ENCODE measurements at places on chromosomes 4 and X.

DNA sequence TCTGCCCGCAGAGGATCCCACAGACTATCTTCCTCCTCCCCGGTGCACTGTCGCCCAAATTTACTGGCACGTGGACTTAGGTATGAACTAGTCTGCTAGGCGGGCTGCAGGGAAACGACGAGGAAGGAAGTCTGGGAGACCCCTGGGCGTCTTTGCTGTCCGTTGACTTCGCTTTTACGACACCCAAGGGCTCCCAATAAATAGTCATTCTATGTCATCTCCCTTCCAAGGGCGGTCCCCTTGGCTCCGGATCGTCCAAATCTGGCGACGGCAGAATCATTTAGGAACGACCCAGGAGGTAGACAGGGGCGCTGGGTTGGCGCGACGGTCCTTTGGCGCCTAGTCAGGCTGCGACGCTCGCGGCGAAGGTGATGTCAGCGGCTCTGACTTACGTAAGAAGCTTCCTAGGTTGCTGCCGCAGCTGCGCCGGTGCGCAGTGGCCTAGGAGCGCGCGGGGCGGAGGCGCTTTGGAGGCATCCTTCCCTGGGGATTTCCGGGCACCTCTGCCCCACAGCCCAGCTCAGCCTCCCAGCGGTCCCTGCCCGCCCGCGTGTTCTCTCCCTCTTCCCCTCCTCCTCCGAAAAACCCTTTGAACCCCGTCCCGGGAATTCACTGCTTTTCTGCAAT, 2.2 kb downstream of the NHS start:
- peak; percentile 47 for DNase-seq

DNA sequence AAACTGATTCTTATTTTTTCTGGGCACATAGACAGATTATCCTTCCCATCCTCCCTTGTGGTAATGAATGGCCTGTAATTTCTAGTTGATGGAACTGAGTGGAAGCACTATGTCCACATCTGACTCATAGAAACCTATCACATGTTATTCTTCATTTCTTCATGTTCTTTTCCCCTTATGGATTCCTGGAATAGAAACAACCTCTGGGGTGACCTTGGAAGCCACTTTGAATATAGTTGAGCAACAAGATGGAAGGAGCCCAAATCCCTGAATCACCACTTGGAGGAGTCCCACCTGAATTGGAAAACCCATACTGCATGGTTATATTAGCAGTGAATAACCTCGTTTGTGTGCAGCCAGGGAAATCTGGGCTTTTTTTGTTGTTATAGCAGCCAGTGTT, 137.8 kb downstream of the MID1IP1 start:
- peak; percentile 20 for DNase-seq

GRCh38 chrX:48960291-48960690, 2.9 kb upstream of the OTUD5 start:
- no peak for DNase-seq

DNA sequence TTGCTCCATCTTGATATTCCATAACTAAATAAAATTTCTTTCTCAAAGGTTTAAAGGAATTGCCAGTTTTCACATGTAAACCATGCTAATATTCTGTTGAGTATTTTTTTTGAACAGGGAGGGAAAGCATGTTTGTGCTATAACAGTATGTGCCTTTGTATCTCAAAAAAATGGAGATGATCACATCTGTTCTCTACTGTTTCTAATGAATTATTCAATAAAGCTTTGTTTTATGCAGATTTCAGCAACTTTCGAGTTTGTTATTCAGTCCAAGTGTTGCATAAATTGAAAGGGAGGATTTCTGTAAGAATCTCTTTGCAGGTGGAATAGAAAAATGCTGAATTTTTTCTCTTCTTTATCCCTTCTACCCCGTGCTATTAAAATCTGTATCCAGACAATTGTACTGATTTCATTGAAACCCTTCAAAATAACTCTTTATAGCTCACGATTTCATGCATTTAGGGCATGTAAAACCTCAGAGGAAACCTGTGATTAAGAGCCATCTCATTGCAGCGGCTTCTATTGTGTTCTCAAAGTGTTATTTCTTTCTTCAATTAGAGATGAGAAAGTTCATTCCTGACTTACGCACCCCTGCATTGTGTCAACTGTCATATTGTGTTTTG, 42.1 kb downstream of the NEIL3 start:
- DNase-seq = no peak

DNA sequence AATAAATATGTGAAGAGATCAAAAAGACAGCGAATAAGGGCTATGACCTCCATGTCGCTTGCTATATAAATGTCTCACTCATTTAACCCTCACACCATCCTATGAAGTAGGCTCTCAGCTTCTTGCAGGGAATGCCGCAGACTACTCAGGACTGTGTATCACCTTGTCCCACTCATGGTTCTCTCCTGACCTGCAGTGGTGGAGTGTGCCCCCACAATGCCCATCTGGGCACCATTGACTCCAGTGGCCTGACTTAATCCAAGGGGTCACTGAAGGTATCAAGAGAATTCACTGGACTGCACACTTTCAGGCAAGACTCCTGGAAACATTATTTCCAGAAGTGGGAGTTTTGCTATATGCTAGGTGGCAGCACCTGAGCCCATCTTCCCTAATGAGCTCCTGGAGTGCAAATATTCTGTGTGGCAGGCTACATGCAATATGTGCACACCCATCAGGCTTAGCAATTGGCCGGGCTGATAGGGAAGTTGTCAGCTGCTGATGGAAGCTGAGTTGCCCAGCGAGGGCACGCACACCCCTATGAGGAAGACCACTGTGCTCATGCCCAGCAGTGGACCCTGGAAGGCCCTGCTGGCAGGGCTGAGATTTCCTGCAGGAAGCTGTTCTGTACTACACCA, 8.2 kb upstream of the EFNB1 start:
- no peak for DNase-seq

GRCh38 chr4:19164334-19164733, 1087.4 kb upstream of the SLIT2 start:
- DNase-seq = no peak

DNA sequence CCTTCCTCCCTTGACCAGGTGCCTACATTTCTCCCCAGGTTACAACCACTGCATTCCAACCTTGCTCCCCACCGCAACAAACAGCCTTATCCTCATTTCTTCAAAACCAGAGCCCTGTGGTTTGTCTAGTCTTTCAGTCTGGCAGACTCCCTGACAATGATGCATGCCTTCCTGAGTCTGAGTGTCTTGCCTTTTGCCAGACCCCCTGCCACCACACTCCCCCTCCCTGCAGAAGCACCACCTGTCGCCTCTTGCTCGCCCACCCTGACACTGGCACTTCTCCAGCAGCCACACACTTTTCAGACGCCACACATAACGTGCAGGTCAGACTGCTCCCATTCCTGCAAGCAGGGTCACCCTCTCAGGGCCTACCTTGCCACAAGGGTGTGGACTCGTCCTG, 349.2 kb upstream of the NOCT start:
- no peak for DNase-seq

GRCh38 chrX:538311-538710, 92.3 kb upstream of the SHOX start:
- DNase-seq = no peak

DNA sequence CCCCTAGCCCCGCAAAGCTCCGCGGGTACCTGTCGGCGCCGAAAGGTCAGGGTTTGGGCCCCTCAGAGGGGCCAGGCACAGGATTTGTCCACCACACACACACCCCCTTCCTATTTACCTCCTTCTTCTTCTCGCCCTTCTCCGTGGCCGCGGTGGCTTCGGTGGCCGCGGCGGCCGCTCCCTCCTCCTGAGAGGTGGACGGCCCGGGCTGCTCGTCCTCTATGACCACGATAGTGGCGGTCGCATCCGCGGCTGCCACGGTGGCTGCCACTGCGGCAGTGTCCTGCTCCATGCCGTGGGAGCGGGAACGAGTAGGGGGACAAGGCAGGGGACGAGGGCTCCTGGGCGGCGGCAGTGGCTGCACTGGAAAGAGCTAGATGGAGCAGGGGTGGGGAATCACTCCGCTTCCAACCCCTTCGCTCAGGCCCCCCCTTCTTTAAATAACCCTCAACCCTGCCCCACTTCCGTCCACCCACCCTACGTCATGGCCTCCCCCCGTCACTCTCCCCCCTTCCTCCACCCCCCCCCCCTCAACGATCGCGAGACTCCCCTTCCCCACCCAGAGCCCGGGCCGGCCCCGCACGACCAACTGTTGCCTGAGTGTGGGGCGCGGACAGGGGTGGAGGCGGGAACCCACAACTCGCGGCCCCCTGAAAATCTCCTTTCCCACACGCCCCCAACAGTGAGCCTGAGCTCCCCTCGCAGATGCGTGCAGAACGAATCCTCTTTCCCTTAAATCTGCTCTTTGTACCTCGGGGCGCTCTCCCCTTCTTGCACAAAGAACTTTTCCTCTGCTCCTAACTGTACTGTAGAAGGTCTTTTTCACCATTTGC, at the start of gene SMARCA1:
Gene SMARCA1 (minus strand): TSS at position 412 of the 833 bp plus-strand sequence. CDS start 120 bp downstream, at position 292.
- peak; percentile 88 for DNase-seq

DNA sequence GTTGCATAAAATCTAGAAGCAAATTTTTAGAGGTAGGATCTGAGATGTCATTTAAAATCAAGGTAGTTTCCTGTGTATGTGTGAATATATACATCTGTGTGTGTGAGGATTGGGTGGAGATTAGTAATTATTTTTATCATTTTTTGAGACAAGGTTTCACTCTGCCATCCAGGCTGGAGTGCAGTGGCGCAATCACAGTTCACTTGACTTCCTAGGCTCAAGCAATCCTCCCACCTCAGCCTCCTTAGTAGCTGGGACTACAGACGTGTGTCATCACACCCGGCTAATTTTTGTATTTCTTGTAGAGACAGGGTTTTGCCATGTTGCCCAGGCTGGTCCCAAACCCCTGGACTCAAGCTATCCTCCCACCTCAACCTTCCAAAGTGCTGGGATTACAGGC, 188.3 kb downstream of the RAPGEF2 start:
- no peak for DNase-seq

GRCh38 chrX:105635794-105636193, 186.5 kb upstream of the NRK start:
- no peak for DNase-seq

GRCh38 chr4:86977621-86978184, 42.9 kb downstream of the AFF1 start:
- DNase-seq = no peak

GRCh38 chr4:26218677-26219605, 101.9 kb upstream of the RBPJ start:
- peak; percentile 33 for DNase-seq

- no peak for DNase-seq
Measured at GRCh38 chrX:38919202-38919601, 117.9 kb downstream of the MID1IP1 start.
